ENCODE measurements at places on chromosomes 2 and 18. TPM values are rescaled to one million over a fixed set of nuclear protein-coding genes. Genes with fewer than 3 reads are reported as not detected.
A peak's percentile ranks its signal among the peaks of the same experiment; 100 is the strongest.

DNA sequence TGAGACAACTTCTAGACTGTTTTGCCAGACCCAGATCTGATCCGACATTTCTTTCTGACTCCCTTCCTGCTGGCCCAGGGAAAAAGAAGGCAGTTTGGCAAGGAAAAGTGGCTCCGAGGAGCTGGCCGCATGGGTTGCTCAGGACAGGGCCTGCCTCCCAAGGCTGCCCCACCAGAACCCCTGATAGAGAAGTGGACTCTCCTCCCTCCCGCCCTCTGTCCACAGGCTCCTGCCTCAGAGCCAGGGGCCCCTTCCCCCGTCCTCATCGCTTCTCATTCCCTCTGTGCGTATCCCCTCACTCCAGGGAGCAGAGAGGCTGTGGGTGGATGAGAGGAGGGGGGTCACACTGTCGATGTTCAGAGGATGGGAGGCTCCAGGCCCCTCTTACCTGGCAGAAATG, 110.2 kb downstream of the TNS1 start:
- H3K4me3 ChIP-seq = no peak overlapping the region
- no peaks in the 10 kb centered on the region for H3K36me3 ChIP-seq
- no peaks in the 10 kb centered on the region for H3K4me1 ChIP-seq
- no peaks in the 10 kb centered on the region for H3K27me3 ChIP-seq
- DNase-seq = no peak
- no peak overlapping the region for H3K27ac ChIP-seq

GRCh38 chr2:210007895-210008294, 5.5 kb downstream of the RPE start:
- H3K4me3 ChIP-seq = no peak overlapping the region
- peaks cover 10% of the 10 kb centered on the region for H3K4me1 ChIP-seq
- H3K27ac ChIP-seq = no peak overlapping the region
- H3K36me3 ChIP-seq = peaks cover 52% of the 10 kb centered on the region

DNA sequence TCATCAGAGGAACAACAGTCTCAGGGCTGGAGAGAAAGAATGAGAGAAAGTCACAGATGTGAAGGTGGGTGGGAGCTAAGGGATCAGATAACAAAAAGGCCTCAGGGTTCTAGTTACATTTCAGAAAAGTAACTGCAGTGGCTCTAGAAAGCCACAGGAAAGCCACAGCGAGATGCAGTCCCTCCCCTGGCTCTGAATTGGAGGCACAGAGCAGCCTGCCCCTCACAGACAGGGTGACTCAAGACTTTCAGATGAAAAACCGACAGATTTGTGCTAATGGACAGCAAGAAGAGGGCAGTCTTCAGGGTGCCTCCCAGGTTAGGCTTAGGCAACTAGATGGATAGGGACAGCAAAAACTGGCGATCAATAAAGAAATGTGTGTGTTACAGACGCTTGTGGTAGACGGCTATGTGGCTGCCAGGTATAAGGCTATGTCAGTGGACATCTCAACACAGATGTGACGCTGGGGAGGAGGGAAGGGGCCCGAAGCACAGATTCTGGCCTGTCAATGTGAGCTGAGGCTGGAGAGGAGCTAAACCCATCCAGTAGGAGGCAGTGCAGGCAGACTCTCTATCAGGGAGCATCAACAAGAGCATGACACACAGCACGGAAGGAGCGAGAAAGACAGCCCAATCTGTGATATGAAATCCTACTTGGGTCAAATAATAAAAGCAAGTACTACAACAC, 26.2 kb downstream of the UNC50 start:
- H3K36me3 ChIP-seq = peaks cover 7% of the 10 kb centered on the region
- DNase-seq = peak; percentile 89
- no peaks in the 10 kb centered on the region for H3K27me3 ChIP-seq
- H3K4me3 ChIP-seq = no peak overlapping the region
- no peak overlapping the region for H3K27ac ChIP-seq

ATRAID gene
- total RNA-seq = 145 TPM

SETBP1 gene
- 13.1 TPM for total RNA-seq

DNA sequence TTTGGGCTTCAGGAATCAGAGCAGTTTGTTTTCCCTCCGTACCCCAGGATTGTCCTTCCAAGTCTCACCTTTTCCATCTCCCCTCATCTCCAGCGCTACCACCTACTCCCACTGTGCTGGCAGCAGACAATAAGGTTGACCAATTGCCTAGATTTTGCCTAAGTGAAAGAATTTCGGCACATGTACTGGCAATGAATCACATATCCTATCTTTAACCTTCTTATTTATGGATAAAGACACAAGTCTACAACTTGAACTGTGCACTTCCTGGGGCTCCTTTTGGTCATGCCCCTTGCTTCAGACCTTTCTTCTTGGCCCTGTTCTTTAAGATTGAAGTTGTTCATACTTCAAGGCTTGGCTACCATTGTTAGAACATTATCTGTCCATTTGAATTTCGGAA, 71.4 kb downstream of the KCMF1 start:
- peaks cover 63% of the 10 kb centered on the region for H3K36me3 ChIP-seq
- H3K4me1 ChIP-seq = no peaks in the 10 kb centered on the region
- no peaks in the 10 kb centered on the region for H3K27me3 ChIP-seq
- no peak overlapping the region for H3K4me3 ChIP-seq

- peak; percentile 22 for DNase-seq
- H3K4me1 ChIP-seq = no peaks in the 10 kb centered on the region
- no peak overlapping the region for H3K4me3 ChIP-seq
Observed at GRCh38 chr2:120405759-120406099, 59.8 kb downstream of the INHBB start.

RAB6C gene
- total RNA-seq = 0.22 TPM

DNA sequence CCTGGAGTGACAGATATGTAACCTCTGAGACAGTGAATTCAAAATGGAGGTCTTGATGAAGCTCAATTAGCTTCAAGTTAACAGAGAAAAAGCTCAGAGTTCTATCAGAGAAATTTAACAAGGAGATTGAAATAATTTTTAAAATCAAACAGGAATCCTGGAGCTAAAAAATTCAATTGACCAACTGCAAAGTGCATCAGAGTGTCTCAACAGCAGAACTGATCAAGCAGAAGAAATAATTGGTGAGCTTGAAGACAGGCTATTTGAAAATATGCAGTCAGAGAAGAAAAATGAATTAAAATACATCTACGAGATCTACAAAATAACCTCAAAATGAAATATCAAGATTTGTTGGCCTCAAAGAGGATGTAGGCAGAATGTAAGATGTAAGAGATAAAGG, 30.4 kb upstream of the BMP10 start:
- no peak for DNase-seq
- H3K4me3 ChIP-seq = no peak overlapping the region
- H3K27me3 ChIP-seq = no peaks in the 10 kb centered on the region
- no peak overlapping the region for H3K27ac ChIP-seq

DNA sequence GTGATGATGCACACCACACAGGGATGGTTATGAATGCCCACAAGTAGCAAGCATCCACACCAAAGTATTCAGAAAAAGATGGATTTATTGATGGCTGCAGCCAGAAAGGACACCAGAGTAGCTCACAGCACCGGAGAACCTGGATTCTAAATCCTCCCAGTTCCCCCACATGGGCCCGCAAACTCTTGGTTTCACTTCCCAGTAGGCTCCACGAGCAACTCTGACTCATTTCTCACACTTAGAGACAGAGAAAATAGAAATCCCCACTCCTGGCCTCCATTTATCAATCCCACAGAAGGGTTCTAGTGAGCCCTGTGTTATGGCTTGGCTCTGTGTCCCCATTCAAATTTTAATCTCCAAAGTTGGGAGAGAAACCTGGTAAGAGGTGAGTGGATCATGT, 426.7 kb upstream of the MYT1L start:
- no peaks in the 10 kb centered on the region for H3K4me1 ChIP-seq
- no peak overlapping the region for H3K4me3 ChIP-seq
- H3K36me3 ChIP-seq = no peaks in the 10 kb centered on the region
- H3K27me3 ChIP-seq = no peaks in the 10 kb centered on the region
- no peak overlapping the region for H3K27ac ChIP-seq

DNA sequence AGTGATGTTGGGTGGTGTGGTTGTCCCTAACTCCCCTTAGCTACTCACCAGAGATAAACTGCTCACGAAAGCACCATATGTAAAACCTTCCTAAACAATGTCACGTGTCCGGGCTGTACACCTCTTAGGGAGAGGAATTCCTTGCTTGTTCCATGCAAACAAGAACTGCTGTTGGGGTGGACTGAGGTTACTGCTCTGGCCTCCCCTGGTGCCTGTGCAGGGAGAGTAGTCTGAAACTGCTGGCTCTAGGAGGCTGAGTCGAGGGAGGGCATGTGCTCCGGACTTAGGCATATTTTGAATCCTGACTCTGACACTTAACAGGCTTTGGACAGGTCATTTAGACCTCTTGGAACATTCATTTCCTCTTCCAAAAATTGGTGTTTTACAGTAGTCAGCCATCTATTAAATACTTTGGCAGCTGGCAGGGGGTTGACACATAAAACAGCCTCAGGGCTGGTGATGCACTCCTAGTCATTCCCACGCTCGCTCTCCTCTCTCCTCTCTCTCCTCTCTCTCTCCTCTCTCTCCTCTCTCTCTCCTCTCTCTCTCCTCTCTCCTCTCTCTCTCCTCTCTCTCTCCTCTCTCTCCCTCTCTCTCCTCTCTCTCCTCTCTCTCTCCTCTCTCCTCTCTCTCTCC, 10.6 kb downstream of the THNSL2 start:
- H3K27me3 ChIP-seq = peaks cover 5% of the 10 kb centered on the region
- peaks cover 12% of the 10 kb centered on the region for H3K36me3 ChIP-seq
- no peak overlapping the region for H3K27ac ChIP-seq
- DNase-seq = peak; percentile 40

- peaks cover 11% of the 10 kb centered on the region for H3K4me1 ChIP-seq
- no peak for DNase-seq
- no peak overlapping the region for H3K4me3 ChIP-seq
- no peaks in the 10 kb centered on the region for H3K36me3 ChIP-seq
- H3K27ac ChIP-seq = no peak overlapping the region
- H3K27me3 ChIP-seq = no peaks in the 10 kb centered on the region
Observed at GRCh38 chr2:200351815-200352214, 45.3 kb downstream of the SPATS2L start.

DNA sequence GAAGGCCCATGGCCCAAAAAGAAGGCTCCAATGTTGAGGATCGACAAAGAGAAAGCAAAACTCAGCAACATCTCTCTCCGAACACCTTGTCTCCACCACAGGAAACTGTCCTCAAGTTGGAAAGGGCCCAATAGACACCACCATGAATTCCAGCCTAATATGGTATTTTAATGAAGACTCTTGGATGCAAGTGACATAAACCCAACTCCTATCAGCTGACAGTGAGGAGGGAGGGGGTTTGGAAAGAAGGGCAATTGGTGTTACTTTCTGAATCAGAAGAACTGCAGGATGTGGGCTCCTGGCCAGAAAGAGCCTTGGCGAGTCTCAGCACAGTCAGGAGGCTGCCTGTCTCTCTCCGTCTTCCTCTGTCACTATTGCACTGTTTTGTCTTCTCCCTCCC, 40.3 kb upstream of the SIGLEC15 start:
- H3K36me3 ChIP-seq = no peaks in the 10 kb centered on the region
- DNase-seq = no peak
- no peaks in the 10 kb centered on the region for H3K27me3 ChIP-seq
- no peak overlapping the region for H3K27ac ChIP-seq
- no peak overlapping the region for H3K4me3 ChIP-seq

GRCh38 chr2:19810148-19810547, 91.6 kb downstream of the TTC32 start:
- DNase-seq = no peak
- no peaks in the 10 kb centered on the region for H3K4me1 ChIP-seq
- no peaks in the 10 kb centered on the region for H3K36me3 ChIP-seq

DNA sequence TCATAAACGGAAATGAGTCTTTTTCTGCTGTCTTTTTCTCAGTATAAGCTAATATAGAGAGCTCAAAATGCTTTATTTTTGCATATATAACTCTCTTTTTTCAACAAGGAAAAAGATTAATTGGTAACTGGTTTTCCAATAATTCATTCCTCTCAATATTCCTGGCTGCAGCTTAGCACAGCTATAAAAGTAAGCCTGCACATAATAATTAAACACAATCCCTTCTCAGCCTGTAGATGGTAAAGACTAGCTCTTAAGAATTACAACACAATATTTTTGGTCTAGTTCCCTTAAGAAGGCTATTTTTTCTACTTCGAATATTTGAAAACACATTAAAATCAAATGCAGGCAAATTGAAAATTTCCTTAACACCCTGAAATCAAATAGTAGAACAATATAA, 258.0 kb downstream of the DOK6 start:
- no peak for DNase-seq
- no peaks in the 10 kb centered on the region for H3K36me3 ChIP-seq
- H3K27me3 ChIP-seq = no peaks in the 10 kb centered on the region
- no peaks in the 10 kb centered on the region for H3K4me1 ChIP-seq
- no peak overlapping the region for H3K27ac ChIP-seq

GRCh38 chr2:45300026-45300750, 290.9 kb upstream of the SIX2 start:
- no peak overlapping the region for H3K27ac ChIP-seq
- no peak overlapping the region for H3K4me3 ChIP-seq
- H3K4me1 ChIP-seq = peaks cover 3% of the 10 kb centered on the region
- no peak for DNase-seq
- H3K36me3 ChIP-seq = no peaks in the 10 kb centered on the region

PARD6G gene
- total RNA-seq = 20.3 TPM

POU3F3 gene
- not detected for total RNA-seq
